ENCODE measurements at places on chromosomes 5 and 9.

DNA sequence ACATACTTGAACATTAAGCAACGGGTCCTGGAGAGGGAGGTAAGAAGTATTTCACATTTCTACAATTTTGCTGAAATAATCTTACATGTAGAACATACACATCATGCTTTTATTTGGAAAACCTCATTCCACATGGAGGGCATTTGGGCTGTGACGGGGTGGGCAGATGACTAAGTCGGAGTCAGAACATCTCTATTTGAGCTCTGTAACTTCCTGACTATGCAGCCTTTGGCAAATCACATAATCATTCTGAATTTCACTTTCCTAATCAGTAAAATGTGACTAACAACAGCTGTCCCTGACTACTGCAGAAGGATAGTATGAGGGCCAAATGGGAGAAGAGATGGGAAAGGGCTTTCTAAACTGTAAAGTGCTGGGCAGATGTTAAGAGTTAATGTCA, 17.1 kb upstream of the IL6ST start:
- DNase-seq: no peak

DNA sequence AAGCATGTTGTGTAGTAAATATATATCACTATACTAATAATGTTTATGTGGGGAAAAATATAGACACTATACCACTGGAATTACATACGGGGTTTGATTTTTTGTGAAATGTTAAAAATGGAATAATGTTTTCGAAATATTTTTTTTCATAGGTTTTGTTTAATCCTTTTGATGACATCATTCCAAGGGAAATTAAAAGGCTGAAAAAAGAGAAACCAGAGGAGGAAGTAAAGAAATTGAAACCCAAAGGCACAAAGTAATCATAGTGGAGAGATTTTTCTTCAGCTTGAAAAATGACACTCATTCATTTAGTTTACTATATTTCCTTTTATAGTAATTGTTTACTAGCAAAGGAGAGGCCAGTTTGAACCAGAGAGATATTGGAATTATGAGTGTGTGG, 17.6 kb downstream of the CWC27 start:
- no peak for DNase-seq

DNA sequence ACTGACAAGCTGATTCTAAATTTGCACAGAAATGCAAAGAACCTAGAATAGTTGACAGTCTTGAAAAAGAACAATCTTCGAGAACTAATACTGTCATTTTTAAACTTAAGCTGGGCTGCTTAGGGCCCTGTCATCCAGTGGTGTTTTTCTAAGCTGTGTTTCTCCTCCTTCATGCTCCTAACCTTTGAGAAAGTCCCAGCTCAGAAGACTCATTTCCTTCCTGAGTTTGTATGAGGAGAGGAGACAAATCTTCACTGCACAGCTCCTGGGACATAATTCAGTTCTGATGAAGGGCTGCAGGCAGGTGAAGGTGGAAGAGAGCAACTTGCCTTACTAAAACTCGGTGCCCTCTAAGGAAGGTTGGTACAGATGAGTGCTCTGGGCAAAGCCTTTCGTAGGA, 109.5 kb upstream of the ANKRD55 start:
- DNase-seq: no peak

DNA sequence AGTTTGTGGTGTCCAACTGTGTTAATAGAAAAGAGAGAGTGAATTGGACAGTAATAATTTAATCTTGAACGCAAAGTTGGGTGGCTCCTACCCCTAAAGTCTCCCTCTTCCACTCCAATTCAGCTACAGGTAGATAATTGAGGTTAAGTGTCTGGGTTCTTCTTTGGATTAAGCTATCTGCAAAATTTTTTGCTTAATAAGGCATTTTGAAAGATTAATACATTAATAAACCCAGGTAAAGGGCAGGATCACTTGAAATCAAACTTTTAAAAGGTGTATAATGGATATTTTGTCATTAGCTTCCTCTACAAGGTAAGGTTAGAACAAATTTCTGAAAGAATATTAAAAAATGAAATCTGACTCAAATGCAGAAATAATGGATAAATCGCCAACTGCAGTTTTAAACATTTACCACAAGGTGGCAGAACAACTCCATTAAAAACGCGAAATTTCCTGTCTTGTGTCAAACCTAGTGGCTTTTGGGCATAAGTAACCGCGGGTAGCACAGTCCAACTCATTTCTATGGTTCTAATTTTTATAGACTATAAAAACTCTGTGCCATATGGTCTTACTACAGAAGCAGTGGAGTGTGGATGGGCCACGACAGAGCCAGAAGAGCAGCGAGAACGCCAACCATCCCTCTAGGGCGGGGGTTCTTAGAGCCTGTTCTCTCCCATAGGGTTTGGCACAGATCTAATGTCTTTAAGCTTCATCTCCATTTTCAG, 276.5 kb downstream of the ARHGEF28 start:
- no peak for DNase-seq

GRCh38 chr9:14307989-14308852, 5.7 kb downstream of the NFIB start:
- DNase-seq: no peak

DNA sequence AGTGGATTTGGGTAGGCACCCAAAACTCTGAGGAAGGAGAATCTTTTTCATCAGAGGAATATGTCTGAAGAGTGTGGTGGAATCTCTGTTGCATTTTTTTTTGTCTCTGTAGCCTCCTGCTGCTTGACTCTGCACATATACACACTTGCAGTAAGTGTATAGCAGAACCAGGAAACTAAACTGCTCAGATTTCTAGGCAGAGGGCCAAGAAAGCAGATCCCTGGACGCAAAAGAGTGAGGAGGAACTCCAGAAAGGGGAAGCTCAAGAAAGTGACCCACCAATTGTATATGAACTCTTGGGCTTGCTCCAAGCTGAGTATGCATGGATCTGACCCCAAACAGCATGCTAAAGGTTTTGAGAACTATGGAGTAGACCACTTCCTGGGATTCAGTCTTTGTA, 181.8 kb downstream of the GADD45G start:
- peak; percentile 39 for DNase-seq

GRCh38 chr5:58775701-58776262, 192.9 kb downstream of the RAB3C start:
- no peak for DNase-seq

GRCh38 chr5:23103566-23103965, 250.4 kb upstream of the CDH12 start:
- no peak for DNase-seq

DNA sequence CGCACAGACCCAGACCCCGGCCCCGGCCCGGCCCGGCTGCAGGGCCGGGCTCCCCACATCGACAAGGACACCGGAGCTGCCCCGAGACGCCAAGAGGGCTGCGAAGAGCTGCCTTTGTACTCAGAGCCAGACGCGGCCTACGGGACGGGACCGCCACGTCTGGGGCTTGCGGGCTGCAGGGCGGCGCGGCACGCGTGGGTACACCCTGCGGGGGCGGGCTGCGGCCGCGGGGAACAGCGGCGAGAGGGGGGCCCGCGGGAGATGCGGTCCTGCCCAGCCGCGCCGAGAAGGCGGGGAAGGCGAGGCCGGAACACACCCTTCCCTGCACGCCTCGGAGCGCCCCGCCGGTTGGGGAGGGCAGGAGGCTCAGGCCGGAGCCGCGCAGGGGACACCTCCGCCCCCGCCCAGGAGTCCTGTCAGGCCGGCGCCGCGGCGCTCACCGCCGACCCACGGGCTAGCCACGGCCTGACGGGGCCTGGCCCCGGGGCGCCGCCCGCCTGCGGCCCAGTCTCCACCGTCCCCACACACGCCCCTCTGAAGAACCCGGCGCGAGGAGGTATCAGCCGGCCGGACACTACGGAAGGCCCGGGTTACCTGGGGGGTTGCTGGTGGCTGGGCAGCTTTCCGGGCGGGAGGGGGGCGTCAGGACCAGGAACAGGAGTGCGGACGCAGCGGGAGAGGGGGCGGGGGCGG, 478 bp downstream of the RAB14 start:
- DNase-seq: peak; percentile 60

DNA sequence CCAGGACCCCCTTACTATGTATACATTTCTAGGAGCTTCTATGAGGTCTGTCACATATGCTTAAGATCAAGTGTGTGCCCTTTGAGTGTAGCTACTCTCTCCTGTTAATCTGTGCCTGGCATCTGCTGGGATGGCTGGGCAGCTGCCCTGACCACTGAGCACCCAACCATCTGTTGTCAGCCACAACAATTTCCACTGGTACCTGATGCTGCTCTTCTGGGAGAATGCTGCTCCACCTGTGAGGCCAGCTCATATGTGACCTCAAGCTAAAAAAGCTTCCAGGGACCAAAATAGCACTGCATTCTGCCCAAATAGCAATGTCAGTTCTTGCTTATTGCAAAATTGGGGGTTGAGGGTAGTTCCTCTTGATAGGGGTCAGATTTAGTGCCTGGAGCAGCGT, 595.6 kb downstream of the RAB3C start:
- DNase-seq: no peak

DNA sequence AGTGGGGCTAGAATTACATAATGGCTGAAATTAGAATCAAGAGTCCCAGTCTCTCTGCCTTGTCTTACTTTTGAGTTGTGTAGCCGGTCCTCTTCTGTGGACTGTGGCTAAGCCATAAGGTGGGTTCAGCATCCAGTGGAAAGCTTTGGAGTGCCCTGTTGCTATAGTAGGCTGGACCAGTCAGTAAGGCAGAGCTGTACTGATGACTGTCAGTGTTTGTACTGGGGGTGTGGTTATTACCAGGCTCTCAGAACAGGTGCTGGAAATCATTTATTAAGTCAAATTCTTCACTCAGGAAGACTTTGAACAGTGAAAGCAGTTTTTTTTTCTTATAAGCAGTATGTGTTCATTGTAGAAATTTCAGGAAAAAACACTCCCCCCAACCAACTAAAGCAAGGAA, 129.4 kb downstream of the ZSWIM6 start:
- DNase-seq: no peak

GRCh38 chr9:127714020-127714750, 1.3 kb downstream of the PTRH1 start:
- no peak for DNase-seq

- DNase-seq: no peak
Measured at GRCh38 chr5:159855476-159856191, 60.6 kb upstream of the ADRA1B start.

GRCh38 chr9:124306098-124306735, 48.5 kb downstream of the NEK6 start:
- DNase-seq: no peak

- no peak for DNase-seq
Measured at GRCh38 chr9:121937240-121937639, 155.9 kb downstream of the TTLL11 start.

DNA sequence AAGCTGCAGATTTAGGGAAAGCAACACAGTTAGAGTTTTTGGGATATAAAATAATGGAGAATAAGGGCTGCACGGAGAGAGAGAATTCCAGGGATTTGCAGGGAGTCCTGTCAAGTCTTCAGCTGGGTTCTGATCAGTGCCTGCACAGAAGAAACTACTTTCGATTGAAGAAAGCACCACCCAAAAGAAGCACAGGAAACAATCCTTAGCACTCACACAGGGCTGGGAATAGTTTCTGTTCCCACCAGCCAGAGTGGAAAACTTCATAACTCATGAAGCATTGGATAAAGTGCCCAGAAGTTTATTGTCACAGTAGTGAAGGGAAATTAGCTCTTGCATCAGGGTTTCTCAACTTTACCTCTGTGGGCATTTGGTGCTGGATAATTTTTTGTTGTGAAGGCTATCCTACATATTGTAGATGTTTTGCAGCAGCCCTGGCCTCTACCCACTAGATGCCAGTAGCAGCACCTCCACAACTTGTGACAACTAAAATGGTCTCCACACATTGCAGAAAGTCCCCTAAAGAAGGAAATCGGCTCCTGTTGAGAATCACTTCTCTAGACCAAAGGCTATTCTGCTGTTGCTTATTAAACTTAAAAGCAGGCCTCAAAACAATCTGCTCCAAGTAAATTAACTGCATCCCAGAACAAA, 71.0 kb upstream of the FAM120A start:
- DNase-seq: no peak

- DNase-seq: no peak
Measured at GRCh38 chr5:82334085-82334692, 56.0 kb upstream of the RPS23 start.

- no peak for DNase-seq
Measured at GRCh38 chr5:163574472-163575440, 69.3 kb downstream of the MAT2B start.

DNA sequence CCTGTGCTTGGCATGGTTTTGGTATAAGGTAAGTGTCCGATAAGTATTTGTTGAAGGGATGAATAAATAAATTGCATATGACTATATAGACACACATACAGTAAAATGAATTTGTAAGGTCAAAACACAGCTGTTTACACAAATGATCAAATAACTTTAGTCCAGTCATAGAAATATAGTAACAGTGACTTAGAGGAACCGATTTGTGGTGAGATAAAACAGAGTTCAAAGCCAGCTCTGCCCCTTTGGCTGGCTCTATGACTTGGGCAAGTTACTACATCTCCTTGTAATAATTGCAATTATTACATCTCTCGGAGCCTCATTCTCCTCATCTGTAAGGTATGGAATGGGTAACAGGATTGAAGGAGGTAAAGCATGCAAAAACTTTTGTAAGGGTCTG, 384.0 kb downstream of the PLK2 start:
- DNase-seq: no peak

DNA sequence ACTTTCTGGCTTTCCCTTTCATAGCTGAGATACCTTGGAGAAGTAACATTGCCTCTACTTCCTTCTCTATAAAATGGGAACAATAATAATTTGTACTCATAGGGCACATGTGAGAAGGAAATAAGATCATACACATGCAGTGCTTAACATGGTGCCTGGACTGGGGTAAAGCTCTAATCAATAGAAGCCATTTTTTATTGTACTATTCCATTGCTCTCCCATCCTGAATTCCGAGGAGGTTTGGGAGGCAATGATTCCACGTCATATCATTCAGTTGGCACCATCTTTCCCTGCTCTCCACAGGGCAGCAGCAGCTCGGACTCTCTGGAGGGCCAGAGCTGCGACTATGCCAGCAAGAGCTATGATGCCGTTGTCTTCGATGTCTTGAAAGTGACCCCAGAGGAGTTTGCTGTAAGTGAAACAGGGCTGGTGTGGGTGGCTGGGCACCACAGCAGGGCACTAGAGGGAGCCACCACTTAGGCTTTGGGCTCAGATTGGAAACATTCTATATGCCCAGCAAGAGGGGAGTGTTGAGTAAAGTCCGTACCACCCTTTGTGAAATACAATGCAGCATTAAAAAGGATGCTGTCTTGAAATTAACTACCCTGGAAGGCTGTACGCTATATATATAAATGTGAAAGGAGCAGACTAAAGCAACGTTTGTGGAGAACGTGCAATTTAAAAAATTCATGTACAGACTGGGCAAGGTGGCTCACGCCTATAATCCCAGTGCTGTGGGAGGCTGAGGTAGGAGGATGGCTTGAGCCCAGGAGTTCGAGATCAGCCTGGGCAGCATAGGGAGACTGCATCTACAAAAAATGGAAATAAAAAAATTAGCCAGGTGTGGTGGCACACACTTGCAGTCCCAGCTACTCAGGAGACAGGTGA, 51.2 kb downstream of the RALGPS1 start:
- peak; percentile 25 for DNase-seq

All from transverse colon (tissue), 4 donors.